ENCODE measurements at places on chromosomes 5 and 9.

DNA sequence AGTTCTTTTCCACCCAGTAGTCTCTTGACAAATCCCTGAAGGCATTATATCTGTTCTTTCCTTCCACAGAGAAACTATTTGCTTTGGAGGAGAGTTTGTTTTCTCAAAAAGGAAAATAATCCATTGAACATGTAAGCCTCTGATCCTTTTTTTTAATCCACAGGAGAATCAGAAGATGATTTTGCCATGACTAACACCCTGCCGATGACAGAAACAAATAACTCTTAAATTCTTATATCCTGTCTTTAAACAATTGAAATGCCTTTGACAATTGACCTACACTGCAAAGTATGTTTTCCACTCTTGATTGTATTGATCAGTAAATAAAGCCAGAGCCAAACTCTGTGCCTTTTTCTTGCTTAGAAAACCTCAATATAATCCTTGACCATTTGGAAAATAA, 666.4 kb upstream of the CTNND2 start:
- DNase-seq = no peak

DNA sequence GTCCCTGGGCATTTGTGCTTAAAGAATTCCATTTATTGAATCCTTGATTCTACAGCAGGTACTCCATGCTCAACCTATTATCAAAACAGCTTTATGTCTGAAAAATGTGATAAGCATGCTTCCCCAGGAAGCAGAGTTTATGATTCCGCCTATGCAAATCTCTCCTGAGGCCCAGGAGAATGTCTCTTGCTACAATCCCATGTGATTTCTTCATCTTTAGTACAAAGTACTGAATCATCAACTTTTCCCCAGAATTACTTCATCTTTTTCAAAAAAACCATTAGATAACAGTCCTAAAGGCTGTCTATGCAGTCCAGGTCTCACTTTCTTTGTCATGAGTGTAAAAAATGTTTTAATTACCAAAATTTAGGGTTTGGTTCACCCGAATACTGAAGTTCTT, 130.2 kb upstream of the ADAMTSL1 start:
- DNase-seq = peak; percentile 52

- DNase-seq = peak; percentile 47
These were observed 288.7 kb downstream of the FBXL17 start for GRCh38 chr5:108093186-108093585.

DNA sequence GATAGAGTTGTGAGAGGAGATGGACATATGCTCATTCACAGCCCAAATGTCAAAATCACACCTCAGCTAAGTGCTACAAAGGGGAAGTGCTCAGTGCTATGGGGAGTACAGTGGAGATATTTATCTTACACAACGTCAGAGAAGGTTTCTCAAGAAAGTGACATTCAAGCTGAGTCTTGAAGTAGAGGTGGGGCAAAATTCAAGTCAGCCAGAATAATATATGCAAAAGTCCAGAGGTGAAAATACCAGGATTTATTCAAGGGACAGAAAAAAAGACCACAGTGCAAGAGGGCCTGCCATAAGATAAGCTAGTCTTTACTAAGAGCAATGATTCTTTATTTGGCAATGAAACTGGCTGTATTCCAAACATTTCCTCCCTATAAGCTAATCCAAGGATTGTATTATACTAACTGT, 327.8 kb upstream of the PIK3R1 start:
- DNase-seq = no peak

- no peak for DNase-seq
These were observed 43.4 kb downstream of the IRF1 start for GRCh38 chr5:132447196-132447595.

GRCh38 chr9:93058355-93059010, at the start of gene SUSD3:
Gene SUSD3 (plus strand): TSS chr9:93058701. CDS start chr9:93058743, 42 bp downstream.
- DNase-seq = no peak

DNA sequence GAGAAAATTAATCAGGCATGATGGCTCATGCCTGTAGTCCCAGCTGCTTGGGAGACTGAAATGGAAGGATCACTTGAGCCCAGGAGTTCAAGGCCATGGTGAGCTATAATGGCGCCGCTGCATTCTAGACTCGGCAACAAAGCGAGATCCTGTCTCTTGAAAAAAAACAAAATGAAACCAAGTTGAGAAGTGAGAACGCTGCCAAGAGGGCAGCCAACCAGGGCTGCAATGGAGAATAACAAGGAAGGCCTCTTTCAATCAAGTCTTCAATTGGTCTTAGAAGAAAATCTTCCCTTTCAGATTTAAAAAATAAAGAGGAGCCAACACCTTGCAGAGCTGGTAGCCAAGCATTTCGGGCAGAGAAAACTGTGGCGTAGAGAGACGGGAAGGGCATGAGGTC, 14.7 kb downstream of the KIAA1958 start:
- DNase-seq = no peak

GRCh38 chr5:168528521-168529373, at the start of gene FBLL1:
Gene FBLL1 (plus strand): TSS chr5:168529305. CDS start chr5:168529505, 200 bp downstream.
- DNase-seq = peak; percentile 7

DNA sequence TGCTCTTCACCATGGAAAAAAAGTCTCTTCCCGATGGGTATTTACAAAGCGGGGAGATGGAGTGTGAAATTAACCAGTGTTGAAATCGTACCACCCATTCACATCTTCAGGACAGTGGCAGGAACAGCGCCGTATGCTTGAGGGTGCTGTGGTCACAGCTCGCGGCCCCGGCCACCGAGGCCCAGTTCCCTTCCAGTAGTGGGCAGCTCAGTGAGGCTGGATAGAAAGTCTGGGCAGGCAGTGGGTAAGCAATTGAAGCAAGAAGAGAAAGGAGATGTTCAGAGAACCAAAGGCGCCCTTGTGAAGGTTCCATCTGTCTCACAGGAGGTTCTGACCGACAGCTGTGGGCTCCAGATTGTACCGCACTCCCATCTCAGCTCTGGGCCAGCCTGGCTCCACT, 59.1 kb downstream of the SECISBP2 start:
- no peak for DNase-seq

GRCh38 chr5:134101686-134102439, 12.6 kb upstream of the TCF7 start:
- DNase-seq = no peak

GRCh38 chr5:109693535-109694400, 4.0 kb downstream of the MAN2A1 start:
- peak; percentile 57 for DNase-seq

DNA sequence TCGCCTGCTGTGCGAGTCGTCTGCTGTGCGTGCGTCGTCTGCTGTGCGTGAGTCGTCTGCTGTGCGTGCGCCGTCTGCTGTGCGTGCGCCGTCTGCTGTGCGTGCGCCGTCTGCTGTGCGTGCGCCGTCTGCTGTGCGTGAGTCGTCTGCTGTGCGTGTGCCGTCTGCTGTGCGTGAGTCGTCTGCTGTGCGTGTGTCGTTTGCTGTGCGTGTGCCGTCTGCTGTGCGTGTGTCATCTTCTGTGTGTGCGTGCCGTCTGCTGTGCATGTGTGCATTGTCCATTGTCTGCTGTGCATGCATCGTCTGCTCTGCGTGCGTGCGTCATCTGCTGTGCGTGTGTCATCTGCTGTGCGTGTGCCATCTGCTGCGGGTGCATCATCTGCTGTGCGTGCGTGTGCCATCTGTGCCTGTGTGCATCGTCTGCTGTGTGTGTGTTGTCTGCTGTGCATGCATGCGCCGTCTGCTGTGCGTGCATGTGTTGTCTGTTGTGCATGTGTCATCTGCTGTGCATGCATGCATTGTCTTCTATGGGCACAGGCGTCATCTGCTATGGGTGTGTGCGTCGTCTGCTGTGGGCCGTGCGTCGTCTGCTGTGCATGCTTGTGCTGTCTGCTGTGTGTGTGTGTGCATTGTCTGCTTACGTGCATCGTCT, 68.6 kb upstream of the IRX4 start:
- no peak for DNase-seq

DNA sequence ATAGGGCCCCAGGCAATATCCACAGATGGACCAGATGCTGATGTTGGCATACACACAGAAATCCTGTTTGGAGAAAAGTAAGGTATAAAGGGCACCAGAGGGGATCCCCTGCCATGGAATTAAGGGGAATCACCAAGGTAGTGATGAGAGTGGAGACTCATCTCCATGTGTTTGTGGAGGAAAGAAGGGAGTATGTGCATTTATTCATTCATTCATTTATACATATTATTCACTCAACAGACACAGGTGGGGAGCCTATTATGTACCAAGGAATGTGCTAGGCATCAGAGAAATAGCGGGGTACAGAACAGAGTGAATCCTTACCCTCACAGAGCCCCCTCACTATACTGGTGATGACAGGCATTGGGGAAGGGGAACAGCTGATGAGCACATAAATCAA, 116.8 kb upstream of the IL12B start:
- no peak for DNase-seq

GRCh38 chr9:136821826-136822544, 14.2 kb downstream of the RABL6 start:
- no peak for DNase-seq

GRCh38 chr5:57067597-57067924, 106.3 kb upstream of the GPBP1 start:
- DNase-seq = no peak

DNA sequence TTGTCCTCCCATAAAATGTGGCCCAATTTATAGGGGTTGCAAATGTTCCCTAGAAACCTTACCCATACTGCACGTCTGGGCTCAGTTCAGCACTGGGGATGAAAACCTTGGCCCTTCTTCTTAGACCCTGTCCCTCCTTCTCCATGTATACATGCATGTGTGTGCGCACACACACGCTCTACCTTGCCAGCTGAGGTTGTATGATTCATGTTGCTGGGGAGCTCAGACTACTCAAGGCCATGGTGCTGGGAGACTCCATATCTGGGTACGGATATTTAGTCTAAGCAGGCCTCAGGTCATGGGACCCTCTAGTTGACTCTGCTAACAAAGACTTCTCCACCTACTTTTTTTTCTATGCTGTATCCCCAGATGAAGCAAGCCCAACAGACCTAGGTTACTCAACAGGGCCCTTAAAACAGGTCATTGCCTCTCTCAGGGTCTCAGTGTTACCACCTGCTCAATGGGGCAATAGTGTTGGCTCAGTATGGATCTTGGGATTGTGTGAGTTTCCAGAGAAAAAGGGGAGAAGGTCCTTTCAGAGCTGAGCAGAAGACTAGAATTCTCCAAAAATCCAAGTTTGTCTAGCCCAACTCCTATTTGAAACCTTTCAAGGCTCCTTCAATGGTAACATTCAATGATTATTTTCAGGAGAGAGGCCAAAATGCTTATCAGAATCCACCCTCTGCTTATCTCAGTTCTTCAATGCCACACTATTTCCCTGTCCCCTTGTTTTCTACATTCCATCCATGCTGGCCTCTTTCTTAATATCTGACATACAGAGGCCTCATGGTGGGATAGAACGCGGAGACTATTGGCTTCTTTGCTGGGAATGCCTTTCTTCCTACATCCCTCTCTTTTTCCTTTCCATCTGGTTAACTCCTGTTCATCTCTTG, 123.6 kb upstream of the PITX1 start:
- no peak for DNase-seq

- no peak for DNase-seq
These were observed 279.1 kb downstream of the MSX2 start for GRCh38 chr5:175003531-175003930.

- no peak for DNase-seq
These were observed 328 bp downstream of the GRXCR2 start for GRCh38 chr5:145872486-145872885.

DNA sequence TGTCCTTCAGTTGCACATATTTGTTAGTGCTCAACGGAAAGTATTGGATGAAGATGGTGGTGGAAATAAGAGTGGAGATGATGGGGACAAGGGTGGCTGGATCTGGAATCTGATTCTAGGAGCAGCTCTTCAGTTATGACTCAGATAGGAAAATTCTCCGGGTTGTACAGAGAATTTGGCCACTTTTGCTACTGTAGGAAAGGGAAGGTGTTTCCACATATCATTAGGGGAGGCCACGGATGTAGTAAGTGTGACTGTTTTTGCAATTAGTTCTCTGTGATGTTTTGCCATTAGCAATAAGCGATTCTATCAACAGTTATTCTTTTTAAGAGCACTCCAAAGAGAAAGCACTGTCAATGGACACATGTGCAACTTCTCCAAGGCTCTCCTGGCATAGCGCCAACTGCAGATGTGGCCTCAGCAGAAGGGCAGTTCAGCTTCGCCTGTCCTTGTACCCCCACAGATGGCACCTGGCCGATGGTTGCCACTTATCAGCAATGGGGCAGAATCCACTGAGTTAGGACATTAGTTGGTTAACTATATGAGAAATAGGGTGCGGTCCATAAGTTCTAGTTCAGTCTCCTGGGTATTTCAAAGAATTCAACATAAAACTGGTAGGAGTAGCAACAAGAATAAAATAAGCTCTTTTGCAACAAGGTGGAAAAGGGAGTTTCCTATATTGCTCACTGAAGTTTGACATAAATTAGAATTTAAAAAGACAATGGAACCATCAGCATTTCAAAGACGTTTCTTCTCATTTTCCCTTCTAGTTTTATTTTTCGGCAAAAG, 96.3 kb downstream of the ARSB start:
- DNase-seq = no peak

DNA sequence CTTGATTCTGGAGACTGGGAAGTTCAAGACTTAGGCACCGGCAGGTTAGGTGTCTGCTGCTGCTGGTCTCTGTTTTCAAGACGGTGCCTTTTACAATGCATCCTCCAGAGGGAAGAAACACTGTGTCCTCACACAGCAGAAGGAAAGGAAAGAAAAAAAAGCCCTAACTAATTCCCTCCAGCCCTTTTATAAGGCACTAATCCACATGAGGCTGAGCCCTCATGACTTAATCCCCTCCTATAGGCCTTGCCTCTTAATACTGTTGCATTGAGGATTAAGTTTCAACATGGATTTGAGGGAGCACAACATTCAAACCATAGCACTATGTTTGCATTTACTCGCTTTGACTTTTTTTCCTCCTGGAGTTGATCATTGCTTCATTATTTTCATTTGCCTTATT, 585.9 kb downstream of the TLR4 start:
- no peak for DNase-seq

DNA sequence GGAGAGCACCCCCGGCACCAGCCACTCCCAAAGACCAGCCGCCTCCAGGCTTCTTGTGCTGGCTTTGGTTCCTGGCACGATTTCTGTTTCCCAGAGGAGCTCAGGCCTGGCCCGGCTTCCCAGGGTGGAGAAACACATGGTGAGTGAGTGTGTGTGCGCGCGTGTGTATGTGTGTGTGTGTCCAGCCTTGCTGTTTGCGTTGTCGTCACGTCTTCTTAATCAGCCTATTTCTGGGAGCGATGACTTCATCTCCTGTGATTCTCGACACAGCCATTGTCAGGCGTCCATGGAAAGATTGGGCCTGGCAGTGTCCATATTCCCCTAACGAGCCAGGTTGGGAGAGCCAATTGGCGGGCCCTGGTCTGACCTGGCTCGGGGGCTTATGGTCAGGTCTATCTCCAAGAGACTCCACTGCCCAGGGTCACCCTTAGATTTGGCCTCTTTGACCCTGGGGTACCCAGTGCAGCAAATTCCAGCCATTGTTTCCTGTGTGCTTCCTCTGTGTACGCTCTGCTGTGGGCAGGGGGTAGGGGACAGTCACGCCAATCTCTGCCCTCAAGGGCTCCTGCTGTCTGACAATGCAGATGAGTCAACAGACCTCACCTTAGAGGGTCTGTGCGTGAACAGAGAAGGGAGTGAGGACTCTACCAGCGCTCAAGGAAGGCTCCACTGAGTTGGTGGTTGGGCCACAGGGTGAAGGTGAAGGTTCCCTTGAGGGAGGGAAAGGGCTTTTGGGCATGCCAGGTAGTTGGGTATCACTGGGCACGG, 73.8 kb downstream of the DAB2IP start:
- peak; percentile 100 for DNase-seq

GRCh38 chr5:132232465-132232864, 4.8 kb upstream of the P4HA2 start:
- DNase-seq = no peak
